Panc1 (cell line): ENCODE measurements at places on chromosomes 5 and 9.

GRCh38 chr5:77360973-77361372 is 131.1 kb downstream of the WDR41 start:
- DNase-seq: no peak

DNA sequence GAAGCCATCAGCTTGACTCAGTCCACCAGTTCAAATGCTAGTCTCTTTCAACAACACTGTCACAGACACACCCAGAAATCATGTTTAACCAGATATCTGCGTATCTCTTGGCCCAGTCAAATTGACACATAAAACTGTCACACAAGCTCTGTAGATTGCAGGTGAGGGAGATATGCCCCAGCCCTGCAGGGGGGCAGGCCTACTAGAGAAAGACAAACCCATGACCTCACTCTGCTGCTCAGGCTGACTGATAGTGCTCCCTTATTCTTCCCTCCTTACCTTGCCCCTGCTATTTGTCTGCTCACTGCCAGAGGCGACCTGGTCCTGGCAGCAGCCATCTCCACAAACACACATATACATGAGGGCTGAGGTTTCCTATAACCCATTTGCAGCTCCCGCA is 351.3 kb downstream of the DRD1 start:
- no peak for DNase-seq

DNA sequence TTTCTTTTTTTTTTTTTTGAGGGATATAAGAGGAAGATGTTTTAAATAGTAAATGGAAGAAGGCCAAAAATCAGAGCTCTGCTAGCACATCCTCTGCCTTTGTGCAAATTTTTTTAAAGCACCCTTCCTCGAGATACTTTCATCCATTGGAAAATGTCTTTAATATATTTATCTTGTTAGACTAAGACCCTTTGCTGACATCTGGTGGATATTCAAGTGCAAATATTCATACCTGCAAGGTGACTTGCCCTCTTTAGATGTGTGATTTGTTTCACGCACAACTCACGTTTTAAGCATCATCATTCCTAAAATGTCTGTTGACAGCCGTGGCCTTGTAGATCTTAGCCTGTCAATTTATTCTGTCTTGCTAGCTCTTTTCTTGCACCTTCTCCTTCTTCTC is 258.5 kb downstream of the AGTPBP1 start:
- DNase-seq: no peak

- DNase-seq: no peak
Measured at GRCh38 chr5:127337876-127338275, 47.3 kb downstream of the MEGF10 start.

DNA sequence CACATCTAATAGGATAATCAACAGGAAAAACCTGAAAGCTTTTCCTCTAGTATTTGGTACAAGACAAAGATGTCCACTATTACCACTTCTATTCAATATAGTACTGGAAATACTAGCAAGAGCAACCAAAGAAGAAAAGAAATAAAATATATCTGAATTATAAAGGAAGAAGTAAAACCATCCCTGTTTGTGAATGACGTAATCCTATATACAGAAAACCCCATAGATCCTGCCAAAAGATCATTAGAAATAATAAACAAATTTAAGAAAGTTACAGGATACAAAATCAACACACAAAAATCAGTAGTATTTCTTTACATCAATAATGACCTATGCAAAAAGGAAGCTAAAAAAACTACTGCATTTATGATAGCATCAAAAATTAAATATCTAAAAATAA is 1191.3 kb upstream of the C9orf72 start:
- DNase-seq: no peak

- no peak for DNase-seq
Measured at GRCh38 chr5:154202379-154203260, 12.1 kb downstream of the GALNT10 start.

GRCh38 chr5:176636426-176636825 is 6.0 kb downstream of the EIF4E1B start:
- no peak for DNase-seq

GRCh38 chr5:78985116-78985724 is at the start of gene ARSB:
TSS of gene ARSB (minus strand) at chr5:78985310. CDS start at chr5:78985248, 62 bp downstream.
- no peak for DNase-seq
